Occipital lobe (tissue), 3 donors: ENCODE measurements at places on chromosomes 2 and 18. TPM values are rescaled to one million over a fixed set of nuclear protein-coding genes. Genes with fewer than 3 reads are reported as not detected.

Gene RMDN2
- total RNA-seq, result 13.6 TPM

Gene CDK5R2
- total RNA-seq, result 6.2 TPM

Gene SKOR2
- not detected for total RNA-seq

Gene ANKRD36C
- 347 TPM for total RNA-seq

- no peak for DNase-seq
Observed at GRCh38 chr2:134041877-134042276, 212.0 kb upstream of the MGAT5 start.

DNA sequence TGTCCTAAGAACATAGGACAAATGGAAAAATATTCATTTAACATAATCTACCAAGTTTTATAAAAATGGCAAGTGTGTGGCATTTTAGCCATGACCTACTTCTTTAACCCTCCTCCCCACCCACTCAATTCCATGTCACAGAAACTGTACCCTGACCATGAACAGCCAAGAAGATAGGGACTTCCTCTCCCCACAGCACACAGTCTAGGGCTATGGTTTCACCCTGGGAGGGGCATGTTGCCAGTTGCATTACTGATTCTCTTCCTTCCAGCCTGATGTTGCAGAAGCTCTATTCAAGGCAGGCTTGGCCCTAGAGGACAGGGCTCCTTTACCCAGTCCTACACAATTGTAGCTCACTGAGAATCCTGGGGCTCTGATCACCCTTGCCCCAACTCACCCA is 153.6 kb upstream of the KLF7 start:
- DNase-seq, result no peak

- DNase-seq, result no peak
Observed at GRCh38 chr2:109649736-109650695, 35.9 kb downstream of the SOWAHC start.

- no peak for DNase-seq
Observed at GRCh38 chr2:150003544-150003943, 416.0 kb upstream of the MMADHC start.

DNA sequence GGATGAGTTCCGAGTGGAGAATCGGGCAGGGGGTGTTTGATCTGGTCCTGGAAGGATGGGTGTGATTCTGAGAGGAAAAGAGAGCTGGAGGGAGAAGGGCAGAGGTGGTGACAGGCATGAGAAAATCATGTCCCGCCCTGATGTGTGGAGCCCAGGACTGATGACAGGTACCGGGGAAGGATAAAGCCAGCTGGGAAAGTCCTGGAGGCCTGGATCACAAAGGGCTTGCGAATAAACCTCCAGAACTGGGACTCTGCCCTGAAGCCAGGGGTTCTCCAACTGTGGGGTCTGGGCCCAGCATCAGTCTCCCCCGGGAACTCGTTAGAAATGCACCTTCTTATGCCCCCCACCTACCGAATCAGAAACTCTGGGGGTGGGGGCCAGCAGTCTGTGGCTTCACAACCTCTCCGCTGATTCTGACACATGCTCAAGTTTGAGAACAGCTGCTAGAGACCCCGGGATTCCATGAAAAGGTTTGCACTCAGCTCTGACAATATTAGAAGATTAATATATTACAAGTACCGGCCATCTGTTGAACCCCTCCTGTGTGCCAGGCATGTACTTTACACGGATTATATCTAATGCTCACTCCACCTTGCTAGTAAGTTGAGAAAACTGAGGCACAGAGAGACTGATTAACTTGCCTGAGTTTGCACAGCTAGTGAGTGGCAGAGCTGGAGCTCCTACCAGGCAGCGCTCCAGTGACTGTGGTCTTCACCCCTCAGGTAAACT is 8.0 kb downstream of the TNFRSF11A start:
- DNase-seq, result no peak

- DNase-seq, result no peak
Observed at GRCh38 chr2:46352621-46353020, 55.4 kb downstream of the EPAS1 start.

- no peak for DNase-seq
Observed at GRCh38 chr2:237704501-237705434, 77.4 kb downstream of the LRRFIP1 start.

DNA sequence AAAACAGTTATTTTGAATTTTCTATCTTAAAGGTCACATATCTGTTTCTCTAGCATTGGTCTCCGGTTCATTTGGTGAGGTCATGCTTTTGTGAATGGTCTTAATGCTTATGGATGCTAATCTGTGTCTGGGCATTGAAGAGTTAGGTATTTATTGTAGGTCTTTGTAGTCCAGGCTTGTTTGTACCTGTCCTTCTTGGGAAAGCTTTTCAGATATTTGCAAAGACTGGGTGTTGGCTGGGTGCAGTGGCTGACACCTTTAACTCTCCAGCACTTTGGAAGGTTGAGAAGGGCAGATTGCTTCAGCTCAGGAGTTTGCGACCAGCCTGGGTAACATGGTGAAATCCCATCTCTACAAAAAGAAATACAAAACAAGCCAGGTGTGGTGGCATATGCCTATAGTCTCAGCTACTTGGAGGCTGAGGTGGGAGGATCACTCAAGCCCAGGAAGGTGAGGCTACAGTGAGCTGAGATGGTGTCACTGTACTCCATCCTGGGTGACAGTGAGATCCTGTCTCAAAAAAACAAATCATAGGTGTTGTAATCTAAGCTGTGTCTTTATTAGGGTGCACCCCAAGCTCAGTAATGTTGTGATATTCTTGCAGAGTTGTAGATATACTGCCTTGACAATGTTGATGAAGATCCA is 82.3 kb downstream of the FAM117B start:
- DNase-seq, result no peak

- no peak for DNase-seq
Observed at GRCh38 chr2:220101980-220102379, 474.6 kb downstream of the SLC4A3 start.

DNA sequence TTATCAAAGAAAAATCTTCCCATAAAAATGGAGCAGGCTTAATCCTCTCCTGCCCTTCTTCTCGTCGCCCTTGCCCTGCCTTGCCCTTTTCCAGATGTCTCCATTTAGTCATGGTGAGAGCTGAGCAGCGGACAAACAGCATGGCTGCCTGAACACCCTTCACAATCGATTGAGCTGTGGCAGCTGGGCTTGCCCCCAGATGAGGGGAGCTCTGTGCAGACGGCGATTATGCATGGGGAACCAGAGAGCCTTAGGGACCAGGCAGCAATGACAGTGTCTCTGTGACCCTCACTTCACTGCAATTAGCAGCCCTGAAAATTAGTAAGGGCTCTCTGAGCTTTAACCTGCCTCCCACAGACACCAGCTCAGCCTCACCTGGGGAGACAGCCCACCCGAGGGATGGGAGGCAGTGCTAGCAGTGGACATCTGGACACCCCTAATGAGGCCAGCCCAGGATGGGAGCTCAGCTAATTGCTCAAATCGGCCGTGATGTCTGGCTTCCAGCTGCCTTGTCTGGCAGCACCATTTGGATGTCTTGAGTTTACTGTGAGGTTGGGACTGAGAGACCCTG is 365.7 kb downstream of the TNS1 start:
- no peak for DNase-seq

GRCh38 chr2:10864251-10864650 is 47.5 kb upstream of the KCNF1 start:
- DNase-seq, result no peak

GRCh38 chr18:45373286-45373880 is 241.9 kb upstream of the SLC14A2 start:
- no peak for DNase-seq

- no peak for DNase-seq
Observed at GRCh38 chr2:39447266-39448168, 10.4 kb upstream of the MAP4K3 start.

DNA sequence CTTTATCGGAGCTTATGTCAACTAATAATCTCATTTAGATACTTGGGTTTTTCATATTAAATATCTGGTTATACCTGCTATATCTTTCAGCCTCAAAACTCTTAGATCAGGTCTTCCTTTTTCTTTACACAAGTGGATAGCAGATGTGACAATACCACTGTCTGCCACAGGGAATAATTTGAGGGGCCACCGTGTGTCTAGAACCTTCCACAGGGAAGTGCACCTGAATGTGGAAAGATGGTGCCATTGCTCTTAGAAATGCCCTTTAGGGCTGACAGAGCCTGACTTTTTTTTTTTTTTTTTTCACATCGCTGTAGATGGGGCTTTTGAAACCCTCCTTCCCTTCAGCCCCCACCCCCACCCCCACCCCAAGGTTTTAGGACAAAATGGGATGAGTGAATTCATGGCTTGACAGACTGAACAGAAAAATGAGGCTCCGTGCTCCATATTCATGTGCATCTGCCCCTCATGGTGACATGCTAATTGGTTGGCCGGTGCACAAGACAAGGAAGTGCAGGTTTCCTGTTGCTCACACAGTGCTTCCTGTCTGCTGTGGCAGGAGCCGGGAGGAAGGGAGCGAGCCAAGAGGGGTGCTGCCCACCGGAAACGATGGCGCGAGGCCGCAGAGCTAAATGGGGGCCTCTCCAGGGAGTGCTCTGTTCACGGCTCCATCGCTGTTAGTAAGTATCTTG is 246.0 kb downstream of the LDLRAD4 start:
- no peak for DNase-seq

DNA sequence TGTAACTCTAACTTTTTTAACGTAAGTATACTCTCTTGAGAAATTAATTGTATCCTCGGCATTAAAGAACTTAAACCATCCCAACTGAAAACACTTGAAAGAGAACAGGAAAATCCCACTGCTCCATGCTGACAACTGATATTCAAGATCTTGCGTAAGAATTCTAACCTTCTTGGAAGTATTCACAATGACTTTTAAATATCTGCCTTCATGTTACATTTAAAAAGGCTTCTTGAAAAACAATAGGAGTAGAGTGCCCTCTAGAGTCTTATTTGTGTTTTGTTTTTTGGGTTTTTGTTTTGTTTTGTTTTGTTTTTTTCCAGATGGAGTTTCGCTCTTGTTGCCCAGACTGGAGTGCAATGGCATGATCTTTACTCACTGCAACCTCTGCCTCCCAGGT is 65.4 kb upstream of the DNAJC10 start:
- DNase-seq, result no peak

- DNase-seq, result no peak
Observed at GRCh38 chr2:230938098-230938497, 13.1 kb upstream of the GPR55 start.

GRCh38 chr2:235347691-235348090 is 146.2 kb upstream of the AGAP1 start:
- no peak for DNase-seq

DNA sequence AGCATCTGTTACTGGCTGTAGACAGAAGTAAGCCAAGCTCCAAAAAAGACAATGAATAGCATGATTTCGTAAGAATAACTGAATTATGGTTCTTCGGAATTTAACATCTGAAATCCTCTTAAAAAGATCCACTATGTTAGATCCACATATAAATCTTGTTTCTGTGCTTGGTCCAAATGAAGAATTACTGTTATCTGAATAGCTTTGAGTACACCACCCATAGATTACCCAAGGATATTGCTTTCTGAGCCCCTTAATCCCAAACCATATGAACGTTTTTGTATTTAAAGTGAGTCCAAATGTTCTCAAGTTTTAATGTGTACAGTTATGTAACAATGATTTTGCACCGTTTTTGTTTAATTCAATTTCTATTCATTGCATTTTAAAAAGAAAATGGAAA is 124.9 kb downstream of the DSC3 start:
- no peak for DNase-seq
